ENCODE measurements at places on chromosomes 3 and 15.

DNA sequence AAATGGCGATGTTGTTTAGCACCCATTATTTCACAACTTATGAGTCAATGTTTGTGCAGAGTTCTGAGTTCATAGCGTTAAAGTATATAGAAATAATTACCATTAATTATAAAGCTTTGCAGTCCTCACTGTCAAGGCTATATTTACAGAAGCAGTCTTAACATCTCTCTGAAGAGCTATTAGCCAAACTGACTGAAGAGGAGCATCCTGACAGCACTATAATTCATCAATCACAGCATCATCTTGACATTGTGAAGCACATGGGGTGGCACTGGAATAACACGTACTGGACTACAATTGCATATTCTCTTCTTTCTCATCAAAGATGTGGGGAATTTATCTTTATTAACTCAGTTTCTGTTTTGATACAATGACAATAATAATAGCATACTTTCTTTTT is 260.6 kb upstream of the MME start:
- DNase-seq = no peak

- no peak for DNase-seq
Observed at GRCh38 chr3:64209866-64210621, 15.2 kb downstream of the PRICKLE2 start.

DNA sequence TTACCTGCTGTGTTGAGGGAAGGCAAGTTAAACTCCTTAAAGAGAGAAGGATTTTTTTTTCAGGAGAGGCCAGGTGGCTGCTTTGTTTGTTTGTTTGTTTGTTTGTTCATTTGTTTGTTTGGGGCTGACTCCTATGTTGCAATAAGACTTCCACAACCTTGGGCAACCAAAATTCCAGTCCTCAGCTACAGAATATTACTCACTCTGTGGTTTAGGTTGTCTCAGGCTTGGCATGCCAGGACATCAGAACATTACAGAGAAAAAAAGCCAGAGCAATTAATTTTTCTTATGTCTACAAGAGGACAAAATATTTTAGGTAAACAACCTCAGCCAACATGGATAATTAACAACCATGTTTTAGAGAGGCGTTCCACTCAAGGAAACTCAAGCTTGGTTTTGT is 156.7 kb upstream of the ATP11B start:
- DNase-seq = no peak

GRCh38 chr3:153138276-153139210 is 23.5 kb upstream of the RAP2B start:
- no peak for DNase-seq

DNA sequence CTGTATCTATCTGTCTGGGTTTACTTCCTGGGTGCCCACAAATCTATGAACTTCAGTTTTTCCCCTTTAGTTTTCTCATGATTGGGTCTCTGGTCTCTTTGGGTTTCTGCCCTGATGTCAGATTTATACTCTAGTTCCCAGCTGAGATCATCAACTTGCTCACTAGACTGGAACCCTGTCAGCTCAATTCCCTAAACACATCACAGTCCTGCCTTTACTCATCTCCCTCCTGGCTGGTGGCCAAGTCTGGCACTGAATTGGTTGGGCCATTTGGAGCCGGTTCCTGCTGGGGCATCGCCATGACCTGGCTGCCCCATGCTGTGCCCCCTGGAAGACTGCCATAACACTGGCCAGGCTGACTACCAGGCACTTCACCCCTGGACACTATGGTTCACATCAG is 345.3 kb downstream of the CHST2 start:
- no peak for DNase-seq

- no peak for DNase-seq
Observed at GRCh38 chr3:128486681-128487537, 6.1 kb downstream of the GATA2 start.
